ENCODE measurements at places on chromosomes 3 and 15.

- peak; percentile 47 for DNase-seq
These were observed 497.1 kb downstream of the ZIC1 start for GRCh38 chr3:147906285-147906684.

GRCh38 chr3:21877214-21877754 lies 126.3 kb upstream of the ZNF385D start:
- no peak for DNase-seq

GRCh38 chr3:46184469-46184868 lies 23.6 kb downstream of the CCR1 start:
- DNase-seq = peak; percentile 94

- no peak for DNase-seq
These were observed 17.4 kb upstream of the ADPGK start for GRCh38 chr15:72800833-72801481.

GRCh38 chr3:35635407-35635806 lies 3.9 kb upstream of the ARPP21 start:
- DNase-seq = no peak

DNA sequence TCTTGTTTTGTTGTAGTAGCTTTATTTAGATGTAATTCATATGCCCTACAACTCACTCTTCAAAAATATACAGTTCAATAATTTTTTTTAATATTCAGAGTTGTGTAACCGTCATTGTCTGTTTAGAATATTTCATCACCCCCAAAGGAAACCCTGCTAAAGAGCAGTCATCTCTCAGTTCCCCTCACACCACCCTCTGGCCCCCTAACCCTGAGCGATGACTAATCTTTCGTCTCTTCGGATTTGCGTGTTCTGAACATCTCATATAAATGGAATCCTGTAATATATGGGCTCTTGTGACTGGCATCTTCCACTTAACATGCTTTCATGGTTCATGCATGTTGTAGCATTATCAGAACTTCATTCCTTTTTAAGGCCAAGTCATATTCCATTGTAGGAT lies 183.8 kb downstream of the ATG7 start:
- DNase-seq = peak; percentile 70

Data from epithelial cell of esophagus (primary cell).